ENCODE measurements at places on chromosomes 3 and 15. TPM values are rescaled to one million over a fixed set of nuclear protein-coding genes. Genes with fewer than 3 reads are reported as not detected.

The GADL1 gene
- total RNA-seq = not detected

The WNT5A gene
- 0.41 TPM for total RNA-seq

The CTXN2 gene
- not detected for total RNA-seq

DNA sequence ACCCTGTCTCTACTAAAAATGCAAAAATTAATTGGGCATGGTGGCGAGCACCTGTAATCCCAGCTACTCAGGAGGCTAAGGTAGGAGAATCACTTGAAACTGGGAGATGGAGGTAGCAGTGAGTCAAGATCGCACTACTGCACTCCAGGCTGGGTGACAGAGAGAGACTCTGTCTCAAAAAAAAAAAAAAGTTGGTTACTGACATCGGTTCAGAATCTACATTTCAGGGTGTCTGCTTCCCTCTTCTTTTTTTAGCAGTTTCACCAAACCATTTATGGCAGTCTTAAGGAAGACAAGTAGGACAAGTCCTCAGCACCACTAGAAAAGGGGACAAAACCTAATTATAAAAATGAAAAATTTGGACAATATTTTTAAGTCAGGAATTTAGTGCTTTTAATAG, 3.3 kb upstream of the USP4 start:
- no peak for DNase-seq

DNA sequence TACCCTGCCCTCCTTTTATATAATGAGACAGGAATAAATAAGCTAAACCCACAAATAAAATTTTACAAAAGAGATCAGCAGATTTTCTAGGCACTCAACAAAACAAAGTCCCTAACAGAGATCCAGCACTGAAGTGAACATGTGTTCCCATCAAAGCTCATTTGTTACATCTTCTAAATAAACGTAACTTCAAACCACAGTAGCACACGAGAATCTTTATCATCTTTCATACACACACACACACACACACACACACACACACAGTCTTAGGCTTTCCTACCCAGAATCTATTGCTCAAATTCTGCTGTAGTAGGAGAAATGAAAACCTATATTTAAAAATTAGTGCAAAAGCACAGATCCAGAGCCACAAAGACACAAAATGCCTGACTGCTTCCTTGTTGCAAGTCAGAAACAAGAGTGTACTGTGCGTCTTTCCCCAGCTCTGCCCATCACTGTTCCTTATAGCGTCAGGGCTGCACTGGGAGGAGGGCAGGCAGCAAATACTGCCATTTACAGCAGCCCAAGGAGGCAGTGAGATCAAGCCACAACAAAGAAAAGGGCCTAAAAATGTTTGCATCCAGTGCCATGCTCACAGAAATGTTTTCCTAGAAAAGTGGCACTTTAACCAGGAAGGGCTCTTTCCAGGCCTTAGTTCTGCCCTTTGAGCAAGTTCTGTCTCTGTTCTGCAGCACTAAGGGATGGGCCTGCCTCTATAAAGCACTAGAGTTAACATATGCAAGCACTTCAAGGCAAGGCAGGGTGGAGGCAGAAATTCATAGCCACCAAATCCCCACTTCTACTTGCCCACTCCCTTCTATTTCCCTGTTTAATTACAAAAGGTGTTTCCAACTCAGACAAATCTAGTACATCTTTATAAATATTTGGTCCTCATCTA, 6.0 kb downstream of the IP6K1 start:
- DNase-seq = no peak

- DNase-seq = no peak
Observed at GRCh38 chr3:49255718-49256511, 21.1 kb downstream of the C3orf62 start.

- DNase-seq = no peak
Observed at GRCh38 chr15:55816017-55816416, 73.1 kb upstream of the PRTG start.

DNA sequence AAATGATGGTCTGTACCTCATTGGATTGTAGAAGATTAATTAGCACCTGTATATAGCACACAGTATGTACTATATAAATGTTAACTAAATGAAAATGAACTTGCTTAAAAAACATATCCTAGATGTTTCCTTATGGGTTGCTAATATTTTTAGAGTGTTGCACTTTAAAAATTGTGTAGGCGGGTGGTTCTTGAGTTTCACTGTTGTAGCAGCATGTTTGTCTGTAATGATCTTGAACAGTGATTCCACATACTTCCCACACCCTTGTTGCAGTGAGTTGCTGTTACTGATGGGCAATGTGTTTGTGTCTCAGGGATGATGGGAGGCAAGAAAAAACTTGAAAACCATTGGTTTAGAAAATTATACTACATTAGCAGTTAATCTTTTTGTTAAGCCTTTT, 22.0 kb downstream of the USP3 start:
- DNase-seq = no peak

GRCh38 chr15:41042851-41043250, 73.2 kb downstream of the INO80 start:
- DNase-seq = no peak

DNA sequence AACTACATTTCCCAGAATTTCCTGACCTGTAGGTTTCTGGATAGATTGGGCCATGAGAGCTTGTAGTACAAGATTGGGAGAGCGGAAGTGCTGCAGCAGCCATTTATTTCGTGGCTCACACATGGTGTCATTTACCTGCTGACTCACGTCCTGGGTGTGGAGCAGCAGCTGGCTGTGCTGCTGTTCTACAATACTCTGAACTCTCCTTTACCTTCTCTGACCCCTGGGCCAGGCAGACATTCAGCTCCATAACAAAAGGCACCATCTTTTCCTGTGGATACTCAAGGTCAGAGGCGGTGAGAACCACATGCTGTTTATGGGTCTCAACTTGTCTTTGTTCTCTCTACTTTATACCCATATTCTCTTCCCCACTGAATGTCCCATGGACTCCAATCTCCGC, 490.2 kb downstream of the IGSF11 start:
- no peak for DNase-seq

- no peak for DNase-seq
Observed at GRCh38 chr3:45560281-45560971, 34.1 kb upstream of the LIMD1 start.

DNA sequence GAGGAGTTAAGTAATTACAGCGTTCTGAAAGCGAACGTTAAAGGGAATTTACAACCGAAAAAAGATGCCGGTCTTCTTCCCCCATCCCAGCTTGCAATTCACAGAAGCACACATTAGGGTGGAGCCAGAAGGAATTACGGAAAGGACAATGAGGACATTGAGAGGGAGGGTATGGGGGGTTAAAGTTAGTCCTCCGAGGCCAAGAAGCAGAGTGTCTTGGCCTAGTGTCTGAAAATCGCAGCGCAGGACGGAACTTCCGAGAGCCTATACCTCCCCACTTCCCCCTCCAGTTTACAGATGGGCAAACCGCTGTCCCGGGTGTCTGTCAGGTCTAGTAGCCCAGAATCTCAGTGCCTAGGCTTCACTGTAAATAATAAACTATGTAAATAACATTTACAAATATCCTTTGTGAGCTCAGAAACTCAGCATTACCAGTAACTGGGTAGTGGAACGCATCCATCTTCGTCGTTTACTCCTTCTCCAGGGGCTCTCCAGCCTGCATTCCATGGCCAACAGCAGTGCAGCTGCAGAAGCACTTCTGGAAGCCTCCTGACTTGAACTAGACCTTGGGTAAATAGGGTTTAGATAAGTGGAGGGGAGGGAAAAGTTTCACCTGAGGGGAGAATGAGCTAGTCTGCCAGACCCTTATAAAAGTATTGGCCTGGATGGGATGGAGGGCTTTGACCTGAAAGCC, 922 bp downstream of the ADPRH start:
- DNase-seq = no peak
